ENCODE measurements at places on chromosomes 7 and 10.

- DNase-seq: no peak
Observed at GRCh38 chr10:82144153-82144552, 269.2 kb downstream of the NRG3 start.

DNA sequence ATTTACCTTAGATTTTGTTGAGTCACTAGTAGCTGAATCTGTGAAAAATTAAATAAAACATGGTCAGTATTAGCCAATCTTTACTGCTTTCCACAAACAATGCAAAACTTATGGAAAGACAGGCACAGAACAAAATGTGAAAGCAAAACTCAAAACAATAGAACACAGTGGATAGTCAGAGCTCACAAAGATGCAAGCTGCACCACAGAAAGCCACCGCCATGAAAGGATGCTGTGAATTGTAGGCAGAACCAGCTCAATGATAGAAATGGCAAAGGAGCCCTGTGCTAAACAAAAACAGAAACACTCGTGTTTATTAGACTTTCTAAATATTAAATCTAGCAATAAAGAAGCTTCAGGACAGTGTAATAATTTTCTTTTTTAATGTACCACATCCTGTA lies 134.4 kb downstream of the ARHGAP21 start:
- no peak for DNase-seq

- peak; percentile 58 for DNase-seq
Observed at GRCh38 chr10:103884681-103885139, 29.3 kb upstream of the SH3PXD2A start.

DNA sequence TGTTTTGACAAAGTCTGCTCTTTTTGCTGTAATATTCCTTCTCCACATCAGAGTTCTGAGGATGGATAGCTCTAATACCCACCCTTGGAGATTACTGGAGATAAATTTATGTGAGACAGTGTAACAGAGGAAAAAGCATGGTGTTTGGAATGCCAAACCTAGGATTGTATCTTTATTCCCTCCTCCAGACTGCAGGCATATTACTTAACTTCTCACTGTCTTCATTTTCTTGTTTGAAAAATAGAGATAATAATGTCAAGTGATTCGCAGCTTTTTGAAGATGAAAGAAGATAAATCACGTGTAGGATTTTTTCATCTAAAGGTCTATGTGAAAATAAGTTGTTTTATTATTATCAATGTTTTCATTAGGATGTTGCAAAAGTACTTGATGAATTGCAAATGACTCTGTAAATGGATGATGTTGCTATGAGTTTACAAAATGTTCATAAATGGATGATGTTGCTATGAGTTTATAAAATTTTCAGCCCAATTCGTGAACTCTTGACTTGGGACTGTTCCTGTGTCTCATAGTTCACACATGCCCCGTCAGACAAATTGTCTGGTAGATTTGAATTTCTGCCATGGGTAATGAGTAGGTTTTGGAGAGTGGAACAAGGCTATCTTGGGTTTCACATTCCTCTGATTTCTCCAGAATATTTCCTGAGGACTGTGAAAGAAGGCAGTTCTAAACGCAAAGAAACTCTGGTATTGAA lies 113.1 kb upstream of the IGFBP3 start:
- DNase-seq: no peak

DNA sequence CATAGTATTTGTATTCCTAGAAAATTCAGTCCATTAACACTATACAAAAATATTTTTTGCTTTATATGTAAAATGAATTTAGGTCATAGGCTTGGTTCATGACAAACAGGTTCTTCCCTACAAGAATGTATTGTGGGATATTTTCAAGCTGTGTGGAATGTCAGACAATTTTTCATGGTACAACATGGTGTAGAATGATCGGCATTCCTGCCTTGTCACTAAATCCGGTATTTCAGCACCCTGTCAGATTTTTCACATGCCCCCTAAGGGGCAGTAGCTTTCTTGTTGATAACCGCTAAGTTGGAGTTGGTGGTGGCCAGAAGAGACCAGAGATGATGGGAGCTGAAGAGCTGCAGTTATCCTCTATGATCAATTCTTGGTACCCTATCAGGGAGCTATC lies 154.3 kb downstream of the SORCS3 start:
- DNase-seq: no peak

DNA sequence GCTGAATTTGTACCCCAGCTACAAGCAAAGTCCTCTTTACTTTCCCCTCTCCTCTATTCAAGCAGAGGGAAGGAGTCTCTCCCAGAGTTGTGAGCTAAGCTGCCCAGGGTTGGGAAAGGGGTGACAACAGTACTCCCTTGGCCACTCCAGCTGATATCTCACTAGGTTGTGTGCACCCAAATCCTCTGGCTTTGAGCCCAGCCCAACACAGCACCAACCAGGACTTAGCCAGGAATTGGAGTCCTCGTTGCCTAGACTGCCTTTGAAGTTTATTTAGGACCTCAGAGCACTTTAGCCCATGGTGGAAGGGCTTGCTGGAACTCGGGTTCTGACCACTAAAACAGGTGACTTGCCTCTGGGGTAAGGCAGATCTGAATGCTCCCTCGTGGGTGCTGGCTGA lies 35.7 kb upstream of the DYNC1I1 start:
- DNase-seq: no peak

DNA sequence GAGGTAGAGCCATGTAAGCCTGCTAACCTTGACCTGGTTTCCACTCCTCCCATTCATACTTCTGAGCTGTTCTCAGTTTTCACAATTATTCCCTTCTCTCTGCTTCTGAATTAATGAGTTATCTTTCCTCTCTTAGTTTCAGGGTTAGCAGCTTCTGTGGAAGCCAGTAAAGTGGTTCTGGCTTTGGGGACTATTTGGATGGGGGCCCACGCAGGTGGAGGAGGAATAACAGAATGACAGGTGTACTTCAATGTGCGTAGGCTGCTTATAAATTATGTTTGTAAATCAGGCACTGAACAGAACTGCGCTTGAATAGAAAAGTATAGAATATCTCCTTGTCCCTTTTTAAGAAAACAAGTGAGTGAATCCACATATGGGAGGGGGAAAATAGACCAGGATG lies 128.9 kb upstream of the GAD2 start:
- no peak for DNase-seq

GRCh38 chr7:68476966-68477365 lies 1121.3 kb upstream of the AUTS2 start:
- no peak for DNase-seq

GRCh38 chr10:100847440-100847839 lies 65.3 kb upstream of the SLF2 start:
- DNase-seq: peak; percentile 11

DNA sequence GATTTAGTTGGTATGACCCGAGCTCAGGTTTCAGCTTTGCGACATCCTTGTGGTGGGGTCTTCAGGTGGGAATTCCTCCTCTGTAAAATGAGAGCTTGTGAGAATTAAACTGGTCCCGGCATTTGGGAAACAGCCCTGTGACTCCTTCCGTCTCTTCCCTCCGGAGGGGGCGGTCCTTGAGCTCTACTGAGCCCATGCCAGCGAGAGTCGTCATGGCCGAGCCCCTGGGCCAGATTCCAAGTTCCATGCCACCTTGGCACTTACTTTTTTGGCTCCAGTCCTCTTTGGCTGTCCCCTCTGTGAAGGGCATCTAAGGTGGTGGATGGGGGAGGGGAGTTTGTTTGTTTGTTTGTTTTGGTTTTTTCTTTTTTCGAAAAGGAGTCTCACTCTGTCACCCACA lies 47.6 kb downstream of the GTF2IRD1 start:
- DNase-seq: no peak

DNA sequence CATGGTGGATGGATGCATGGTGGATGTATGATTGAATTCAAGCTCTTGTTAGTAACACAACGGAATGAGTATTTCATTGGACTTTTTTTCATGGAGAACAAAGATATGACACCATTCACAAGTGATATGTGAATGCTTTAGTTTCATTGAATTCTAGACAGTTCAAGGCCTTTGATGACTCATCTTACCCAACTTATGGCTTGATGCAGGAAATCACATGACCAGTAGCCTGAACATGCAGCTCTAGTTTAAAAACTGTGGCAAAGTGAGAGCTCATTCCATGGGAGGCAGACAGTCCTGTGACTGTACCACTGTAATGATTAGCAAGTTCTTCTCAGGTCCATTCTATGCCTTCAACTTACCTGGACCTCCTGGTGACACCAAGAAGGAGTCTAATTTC lies 1239.3 kb downstream of the TYW1 start:
- no peak for DNase-seq

DNA sequence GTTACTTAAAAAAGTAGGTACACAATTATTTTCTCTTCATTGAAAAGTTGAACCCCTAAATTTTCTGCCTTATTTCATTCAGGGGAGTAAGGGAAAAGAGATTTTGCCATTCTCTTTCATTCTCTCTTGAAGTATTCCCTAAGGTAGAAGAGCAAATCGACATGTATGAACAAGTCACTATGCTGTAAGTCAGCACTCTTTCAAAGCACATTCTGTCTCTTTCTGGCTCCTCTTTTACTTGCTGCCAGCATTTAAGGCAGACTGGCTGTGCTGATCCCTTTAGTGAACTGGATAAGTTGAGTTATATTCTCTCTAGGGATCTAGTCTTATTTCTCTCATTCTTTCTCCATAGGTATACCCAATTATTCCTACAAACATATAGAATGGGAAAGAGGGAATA lies 222.3 kb upstream of the ZWINT start:
- no peak for DNase-seq

DNA sequence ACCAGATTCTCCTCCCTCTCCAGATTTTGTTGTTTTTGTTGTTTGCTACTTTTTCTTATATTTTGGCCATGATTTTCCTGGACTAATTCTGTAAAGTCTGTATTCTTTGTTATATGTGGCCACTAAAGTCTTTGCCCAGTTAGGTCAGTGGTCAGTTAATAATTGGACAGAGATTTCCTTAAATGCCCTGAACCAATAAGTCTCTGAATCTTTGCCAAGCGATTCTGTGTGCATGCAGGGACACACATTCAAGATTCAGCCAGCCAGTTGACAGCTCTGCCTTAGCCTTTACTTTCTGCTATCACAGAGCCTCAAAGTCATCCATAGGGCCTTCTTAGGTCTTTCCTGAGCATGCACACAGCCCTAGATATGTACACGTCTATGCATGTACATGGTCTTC lies 11.0 kb upstream of the COL17A1 start:
- no peak for DNase-seq

DNA sequence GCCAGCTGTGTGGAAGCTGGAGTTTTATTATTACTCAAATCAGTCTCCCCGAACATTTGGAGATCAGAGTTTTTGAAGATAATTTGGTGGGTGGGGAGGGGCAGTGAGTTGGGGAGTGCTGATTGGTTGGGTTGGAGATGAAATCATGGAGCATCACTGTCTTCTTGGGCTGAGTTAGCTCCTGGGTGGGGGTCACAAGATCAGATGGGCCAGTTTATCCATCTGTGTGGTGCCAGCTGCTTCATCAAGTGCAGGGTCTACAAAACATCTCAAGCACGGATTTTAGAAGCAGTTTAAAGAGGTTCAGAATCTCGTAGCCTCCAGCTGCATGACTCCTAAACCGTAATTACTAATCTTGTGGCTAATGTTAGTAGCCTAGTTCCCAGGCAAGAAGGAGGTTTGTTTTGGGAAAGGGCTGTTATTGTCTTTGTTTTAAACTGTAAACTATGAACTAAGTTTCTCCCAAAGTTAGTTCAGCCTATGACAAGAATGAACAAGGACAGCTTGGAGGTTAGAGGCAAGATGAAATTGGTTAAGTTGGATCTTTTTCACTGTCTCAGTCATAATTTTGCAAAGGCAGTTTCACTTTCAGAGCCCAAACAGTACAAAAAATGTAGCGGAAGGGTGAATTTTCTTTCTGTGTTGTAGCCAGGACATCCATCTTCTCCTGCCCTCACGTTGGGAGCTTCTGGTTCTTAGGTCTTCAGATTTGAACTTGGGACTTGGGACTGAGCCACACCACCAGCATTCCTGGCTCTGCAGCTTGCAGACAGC lies 43.1 kb downstream of the KLF6 start:
- DNase-seq: no peak

- DNase-seq: no peak
Observed at GRCh38 chr7:33444511-33444910, 315.1 kb downstream of the BBS9 start.

DNA sequence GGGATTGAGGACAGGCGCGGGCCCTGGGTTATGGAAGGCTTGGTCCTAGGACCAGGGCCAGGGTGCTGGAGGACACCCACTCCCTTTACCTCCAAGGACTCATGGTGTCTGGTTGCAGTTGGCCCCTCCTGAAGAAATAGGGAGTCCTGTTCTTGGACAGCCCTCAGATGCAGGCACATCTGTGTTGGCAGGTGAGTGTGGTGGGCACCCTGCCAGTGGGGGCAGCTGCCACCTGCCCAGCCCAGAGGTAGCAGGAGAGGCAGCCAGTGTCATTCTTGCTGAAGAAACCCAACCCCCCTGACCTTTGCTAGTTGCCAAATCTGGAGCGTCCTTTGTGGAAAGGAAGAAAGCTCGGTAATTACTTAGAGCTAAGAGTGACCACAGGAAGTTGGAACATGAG lies 8.3 kb downstream of the GALNT17 start:
- DNase-seq: no peak

DNA sequence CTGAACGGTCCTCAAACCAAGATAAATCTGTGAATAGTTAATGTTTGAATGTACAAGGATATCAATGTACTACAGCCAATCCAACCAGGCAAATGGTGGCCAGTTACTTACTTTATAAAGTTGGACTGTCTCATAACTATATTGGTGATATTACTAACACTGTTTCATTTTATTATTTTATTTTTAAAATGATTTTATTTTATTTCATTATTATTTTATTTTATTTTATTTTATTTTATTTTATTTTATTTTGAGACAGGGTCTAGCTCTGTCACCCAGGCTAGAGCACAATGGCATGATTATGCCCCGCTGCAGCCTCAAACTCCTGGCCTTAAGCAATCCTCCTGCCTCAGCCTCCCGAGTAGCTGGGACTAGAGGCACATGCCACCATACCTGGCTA lies 6.8 kb downstream of the IL15RA start:
- no peak for DNase-seq

DNA sequence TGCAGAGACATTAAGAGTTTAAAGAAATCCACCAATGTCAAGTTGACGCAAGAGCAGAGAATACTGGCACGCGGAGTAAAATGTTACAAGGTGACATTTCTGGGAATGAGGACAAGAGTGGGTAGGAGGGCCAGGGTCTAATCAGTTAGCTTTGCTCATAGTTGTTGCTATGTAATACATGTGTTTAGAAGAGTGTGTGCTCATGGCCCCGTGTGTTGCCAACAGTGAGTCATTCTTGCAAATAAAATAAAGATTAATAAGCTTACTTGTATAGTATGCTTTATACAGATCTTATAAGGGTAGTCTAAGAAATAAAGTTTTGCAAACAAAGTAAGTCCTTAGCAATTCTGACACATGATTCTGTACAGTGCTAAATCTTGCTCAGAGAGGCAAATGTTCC lies 64.5 kb downstream of the DNMBP start:
- no peak for DNase-seq

- no peak for DNase-seq
Observed at GRCh38 chr10:71852355-71852937, 1.4 kb upstream of the PSAP start.

DNA sequence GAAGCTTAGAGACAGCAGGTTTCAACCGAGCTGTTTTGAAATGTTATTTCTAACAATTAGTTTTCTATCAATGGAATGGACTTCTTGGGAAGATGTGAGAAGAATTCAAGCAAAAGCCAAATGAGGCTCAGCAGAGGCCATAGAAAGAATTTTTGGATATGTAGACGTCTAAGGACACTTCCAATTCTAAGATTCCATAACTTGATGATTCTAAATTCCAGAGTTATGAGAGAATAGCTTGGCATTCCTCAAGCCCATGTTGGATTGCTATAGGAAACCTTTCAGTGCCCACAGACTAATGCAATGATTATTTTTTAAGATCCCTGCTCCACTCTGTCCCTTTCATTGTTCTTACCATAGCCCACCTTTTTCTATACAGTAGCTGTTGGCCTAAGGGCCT lies 77.2 kb upstream of the PALS2 start:
- DNase-seq: no peak

- no peak for DNase-seq
Observed at GRCh38 chr10:61024151-61024855, 80.3 kb upstream of the RHOBTB1 start.
